Aortic smooth muscle cell (primary cell): ENCODE measurements at places on chromosomes 1 and 21. TPM values are rescaled to one million over a fixed set of nuclear protein-coding genes. Genes with fewer than 3 reads are reported as not detected.

Gene NOS1AP
- under 0.01 TPM in 1 of 2 replicates, not detected in the other for total RNA-seq

Gene HSPA6
- total RNA-seq: 0.26 and 0.62 TPM in 2 replicates

Gene L1TD1
- total RNA-seq: not detected in 2 replicates

Gene MUL1
- 21.5 and 24.7 TPM in 2 replicates for total RNA-seq

Gene CHI3L2
- total RNA-seq: 0.12 and 1.1 TPM in 2 replicates

Gene BRDT
- total RNA-seq: not detected in 2 replicates

Gene BACE2
- 105 and 135 TPM in 2 replicates for total RNA-seq

Gene VWA5B1
- total RNA-seq: not detected in 2 replicates

Gene AKR7A3
- total RNA-seq: 0.50 and 1.6 TPM in 2 replicates

Gene NCMAP
- not detected in 2 replicates for total RNA-seq

Gene ITLN2
- not detected in 2 replicates for total RNA-seq

Gene STPG1
- 3.0 and 4.1 TPM in 2 replicates for total RNA-seq

Gene KRTAP24-1
- not detected in 2 replicates for total RNA-seq

Gene RAB7B
- 7.5 and 8.6 TPM in 2 replicates for total RNA-seq

Gene PAQR6
- total RNA-seq: 0.26 and 0.44 TPM in 2 replicates

Gene TACSTD2
- total RNA-seq: not detected in 2 replicates

Gene ANKRD65
- total RNA-seq: 0.37 and 0.40 TPM in 2 replicates

Gene KRTAP10-11
- total RNA-seq: not detected in 2 replicates

Gene DCST1
- not detected in 2 replicates for total RNA-seq

Gene THEMIS2
- 2.9 and 3.3 TPM in 2 replicates for total RNA-seq

Gene NR1I3
- not detected in 2 replicates for total RNA-seq

Gene PLXNA2
- 12.8 and 19.6 TPM in 2 replicates for total RNA-seq

Gene FCRL6
- total RNA-seq: not detected in 2 replicates

Gene KRTAP19-1
- not detected in 2 replicates for total RNA-seq

Gene RBM11
- total RNA-seq: not detected in 2 replicates

Gene DENND2D
- 0.25 and 0.40 TPM in 2 replicates for total RNA-seq

Gene HSD11B1
- 6.0 and 52.4 TPM in 2 replicates for total RNA-seq

Gene FMO2
- total RNA-seq: 0.13 and 0.62 TPM in 2 replicates

Gene OR2L2
- total RNA-seq: under 0.01 TPM in 2 replicates

Gene OR2T2
- not detected in 2 replicates for total RNA-seq

Gene CTSE
- not detected in 2 replicates for total RNA-seq

Gene UBXN11
- total RNA-seq: 4.8 and 5.3 TPM in 2 replicates

Gene MYOG
- not detected in 2 replicates for total RNA-seq

Gene LCE1E
- not detected in 2 replicates for total RNA-seq

Gene CLEC20A
- total RNA-seq: not detected in 2 replicates

Gene GBP1
- 11.6 and 12.4 TPM in 2 replicates for total RNA-seq

Gene KPRP
- not detected in 2 replicates for total RNA-seq

Gene TRAF5
- total RNA-seq: 11.1 and 14.3 TPM in 2 replicates

Gene ZNF697
- 5.6 and 9.5 TPM in 2 replicates for total RNA-seq

Gene GSTM4
- 12.8 and 18.8 TPM in 2 replicates for total RNA-seq
